ENCODE measurements at places on chromosomes 4 and X. TPM values are rescaled to one million over a fixed set of nuclear protein-coding genes. Genes with fewer than 3 reads are reported as not detected.

DCX gene
- 0.10 TPM for total RNA-seq

MAGEA8 gene
- total RNA-seq, result not detected

COQ2 gene
- 20.1 TPM for total RNA-seq

ATP1B4 gene
- total RNA-seq, result not detected

PABPC1L2A gene
- not detected for total RNA-seq

NPFFR2 gene
- total RNA-seq, result not detected

NDNF gene
- 2.9 TPM for total RNA-seq

DNA sequence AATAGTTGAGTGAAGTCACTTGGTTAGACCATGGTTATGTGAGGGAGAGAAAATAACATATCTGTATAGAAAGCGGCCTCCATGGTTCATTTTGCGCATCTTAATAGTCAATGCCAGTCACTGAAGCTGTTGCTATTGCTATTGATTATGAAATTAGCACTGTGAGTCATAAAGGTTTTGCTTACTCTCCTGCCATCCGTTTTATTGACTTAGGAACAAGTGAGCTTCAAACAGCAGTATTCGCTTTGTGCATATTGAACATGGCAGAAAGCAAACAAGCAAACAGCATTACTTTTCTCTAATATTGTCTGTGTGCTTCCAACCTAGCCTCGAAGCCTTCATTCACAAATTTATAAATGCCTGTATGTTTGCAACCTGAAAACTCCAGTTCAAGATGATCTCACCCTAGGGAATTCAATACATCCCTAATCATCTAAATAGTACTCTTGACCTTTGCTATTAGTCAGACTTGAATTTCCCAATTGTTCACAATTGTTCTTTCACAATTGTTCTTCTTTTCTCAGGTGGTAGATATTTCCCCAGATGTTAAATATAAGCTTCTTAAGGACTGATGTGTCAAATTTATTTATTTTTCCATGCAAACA is 55.9 kb upstream of the GABRA2 start:
- no peak for DNase-seq

GRCh38 chr4:22719218-22719617 is 26.5 kb downstream of the GBA3 start:
- DNase-seq, result no peak

GRCh38 chr4:139961344-139961946 is 192.5 kb downstream of the MAML3 start:
- no peak for DNase-seq

DNA sequence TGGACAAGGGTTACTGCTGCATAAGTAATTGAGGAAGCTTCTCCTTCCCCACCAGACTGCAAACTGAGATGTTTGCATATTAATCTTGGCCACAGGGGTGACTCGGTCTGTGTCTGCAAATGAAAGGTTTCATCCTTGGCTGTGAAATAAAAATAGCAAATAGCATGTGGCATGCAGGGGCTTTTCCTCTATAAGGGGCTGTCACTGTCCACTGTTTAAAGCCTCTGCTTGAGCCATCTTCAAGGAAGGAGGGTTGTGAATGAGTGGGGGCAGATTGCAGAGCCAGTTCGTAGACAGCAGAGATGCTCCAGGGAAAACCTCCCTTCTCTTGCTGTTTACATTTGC is 33.3 kb downstream of the TMSB4X start:
- DNase-seq, result no peak

DNA sequence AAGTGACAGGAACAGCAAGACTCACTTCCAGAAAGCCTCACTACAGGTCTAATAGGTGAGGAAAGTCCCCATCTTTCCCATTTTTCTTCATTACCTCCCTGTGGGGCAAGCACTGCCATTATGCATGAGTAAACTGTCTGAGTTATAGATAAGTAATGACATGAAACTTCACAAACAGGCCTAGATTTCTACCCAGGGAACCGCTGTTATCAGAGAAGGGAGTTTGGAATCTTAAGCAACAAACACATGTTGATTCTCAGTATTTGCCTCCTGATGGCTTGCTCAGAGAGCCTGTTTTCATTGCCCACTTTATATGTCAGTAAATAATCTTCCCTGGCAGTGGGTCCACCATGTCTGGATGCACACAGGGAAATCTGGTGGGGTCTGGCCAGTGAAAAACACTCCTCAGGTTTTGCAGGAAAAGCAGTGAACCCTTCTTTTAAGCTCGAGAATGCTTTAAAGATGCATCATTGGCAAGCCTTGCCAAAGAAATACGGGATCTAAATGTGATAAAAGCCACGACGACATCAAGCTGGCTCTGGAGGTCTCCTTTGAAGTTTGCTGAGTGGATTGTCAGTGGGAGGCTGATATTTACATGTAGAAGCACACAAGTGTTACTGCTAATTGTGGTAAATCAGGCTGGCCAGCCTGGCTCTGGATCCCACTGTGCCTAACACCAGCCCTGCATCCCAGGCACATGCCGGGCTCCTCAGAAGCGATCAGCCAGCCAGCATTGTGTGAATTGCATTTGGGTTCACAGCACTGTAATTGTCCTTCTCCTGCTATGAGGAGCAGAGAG is 25.2 kb downstream of the PDGFRA start:
- DNase-seq, result no peak

DNA sequence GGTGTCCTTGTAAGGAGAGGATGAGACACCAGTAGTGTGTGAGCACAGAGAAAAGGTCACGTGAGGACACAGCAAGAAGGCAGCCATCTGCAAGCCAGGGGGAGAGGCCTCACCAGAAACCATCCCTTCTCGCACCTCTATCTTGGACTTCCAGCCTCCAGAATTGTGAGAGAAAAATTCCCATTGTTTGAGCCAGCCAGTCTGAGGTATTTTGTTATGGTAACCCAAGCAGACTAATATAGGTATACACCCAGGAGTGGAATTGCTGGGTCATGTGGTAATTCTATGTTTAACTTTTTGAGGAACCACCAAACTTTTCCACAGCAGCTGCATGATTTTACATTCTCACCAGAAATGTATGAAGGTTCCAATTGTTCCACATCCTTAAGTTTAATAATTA is 25.6 kb downstream of the ZDHHC9 start:
- no peak for DNase-seq

GRCh38 chr4:10003666-10004065 is 17.6 kb downstream of the SLC2A9 start:
- DNase-seq, result no peak

- DNase-seq, result no peak
Measured at GRCh38 chr4:124940387-124940786, 227.9 kb upstream of the ANKRD50 start.

- no peak for DNase-seq
Measured at GRCh38 chr4:96736352-96736889, 896.5 kb downstream of the PDHA2 start.

DNA sequence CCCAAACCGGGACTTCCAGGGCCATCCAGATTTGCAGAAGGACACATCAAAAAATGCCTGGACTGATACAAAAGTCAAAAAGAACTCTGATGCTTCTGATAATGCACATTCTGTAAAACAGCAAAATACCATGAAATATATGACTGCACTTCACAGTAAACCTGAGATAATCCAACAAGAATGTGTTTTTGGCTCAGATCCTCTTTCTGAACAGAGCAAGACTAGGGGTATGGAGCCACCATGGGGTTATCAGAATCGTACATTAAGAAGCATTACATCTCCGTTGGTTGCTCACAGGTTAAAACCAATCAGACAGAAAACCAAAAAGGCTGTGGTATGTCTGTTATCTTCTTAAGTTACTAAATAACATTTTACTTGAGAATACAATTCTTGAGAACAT is 9.2 kb downstream of the PLK4 start:
- DNase-seq, result no peak

GRCh38 chr4:8940792-8941491 is 69.3 kb upstream of the HMX1 start:
- no peak for DNase-seq

GRCh38 chr4:15234116-15234855 is 193.5 kb upstream of the C1QTNF7 start:
- no peak for DNase-seq

DNA sequence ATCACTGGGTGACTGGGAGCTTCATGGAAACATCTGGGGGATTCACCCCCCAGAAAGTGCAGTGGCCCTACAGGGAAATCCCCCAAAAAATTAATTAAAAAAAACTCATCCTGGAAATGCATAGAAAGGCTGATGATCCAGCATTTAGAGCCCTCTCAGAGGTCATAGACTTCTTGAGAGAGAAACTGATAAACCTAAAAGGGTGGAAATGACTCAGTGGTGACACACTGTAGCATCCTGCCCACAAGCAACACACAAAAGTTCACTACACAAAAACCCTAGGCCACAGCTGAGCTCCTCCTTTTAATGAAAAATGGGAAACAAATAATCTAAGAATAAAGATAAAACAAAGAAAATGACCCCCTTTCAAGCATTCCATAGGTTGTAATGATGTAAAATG is 911.5 kb downstream of the GLUD2 start:
- no peak for DNase-seq

DNA sequence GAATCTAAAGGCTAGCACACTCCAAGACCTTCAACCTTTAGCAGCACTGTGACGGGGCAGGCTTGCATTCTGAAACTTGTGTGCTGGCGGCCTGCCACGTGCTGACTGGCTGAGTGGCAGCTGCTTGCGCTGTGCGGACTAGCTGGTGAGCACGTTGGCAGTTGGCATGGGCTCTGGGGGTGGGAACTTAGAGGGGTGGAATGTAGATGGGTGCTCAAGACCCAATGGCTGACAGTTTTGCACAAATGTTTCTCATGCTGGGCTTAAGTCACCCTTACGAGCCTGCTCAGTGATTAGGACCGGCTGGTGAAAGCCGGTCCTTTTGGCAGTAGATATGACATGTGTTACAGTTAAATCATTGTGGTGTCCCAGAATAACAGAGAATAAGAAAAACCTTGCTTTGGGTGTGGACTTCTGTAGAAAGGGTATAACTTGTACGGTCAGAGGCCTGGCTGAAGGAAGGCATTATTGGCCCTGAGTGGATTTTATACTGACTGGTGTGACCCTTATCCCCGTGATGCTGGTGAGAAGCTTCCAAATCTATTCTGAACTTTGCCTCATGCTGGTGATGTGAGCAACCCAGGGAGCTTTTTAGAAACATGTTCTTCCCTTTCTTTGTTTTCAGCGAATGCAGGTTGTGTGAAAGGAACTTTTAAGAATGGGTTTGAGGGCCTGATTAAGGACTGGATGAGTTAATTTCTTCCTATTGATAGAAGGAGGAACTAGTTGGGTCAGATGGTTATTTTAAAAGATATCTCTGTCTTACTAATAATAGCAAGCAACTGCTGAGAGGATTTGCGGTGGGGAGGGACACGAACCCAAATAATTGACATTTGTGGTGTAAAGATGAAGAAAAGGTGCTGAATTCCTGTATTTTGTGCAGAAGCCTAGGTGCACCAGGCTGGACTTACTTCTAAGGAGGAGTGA is 107.4 kb upstream of the SLC4A4 start:
- peak; percentile 89 for DNase-seq

- no peak for DNase-seq
Measured at GRCh38 chr4:61296144-61296543, 96.0 kb downstream of the ADGRL3 start.

DNA sequence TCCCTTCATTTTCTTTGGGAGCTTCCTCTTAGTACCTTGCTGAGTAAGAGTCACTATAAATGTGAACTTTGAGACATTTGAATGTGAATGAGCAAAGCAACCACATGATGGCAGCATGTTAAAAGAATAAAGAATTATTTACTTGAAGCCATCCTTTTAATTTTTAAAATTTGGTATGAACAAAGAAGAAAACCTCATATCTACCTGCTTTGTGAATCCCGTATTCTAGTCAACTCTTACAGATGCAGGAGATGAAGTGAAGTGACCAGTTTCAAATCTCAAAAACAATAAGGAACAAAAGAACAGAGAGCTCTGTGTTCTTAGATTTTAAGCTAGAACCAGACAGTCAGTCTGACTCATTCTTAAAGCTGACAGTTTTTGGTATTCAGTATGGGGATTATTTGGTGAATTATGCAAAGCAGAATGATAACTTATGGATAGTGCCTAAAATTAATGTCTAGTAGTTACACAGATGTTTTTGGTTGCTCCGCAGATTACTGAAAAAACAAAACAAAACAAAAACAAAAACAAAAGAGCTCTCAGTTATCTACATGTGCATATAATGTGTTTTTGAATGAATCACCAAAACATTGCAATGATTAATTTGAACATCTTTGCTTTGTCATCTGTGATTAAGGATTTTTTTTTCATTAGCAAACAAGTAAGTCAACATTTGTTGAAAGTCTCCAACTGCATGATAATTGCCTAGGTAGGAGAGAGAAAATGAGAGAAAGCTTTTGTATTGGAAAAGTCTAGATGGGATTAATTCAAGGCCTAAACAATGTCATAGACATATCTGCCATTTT is 48.2 kb upstream of the H2AZ1 start:
- DNase-seq, result no peak

DNA sequence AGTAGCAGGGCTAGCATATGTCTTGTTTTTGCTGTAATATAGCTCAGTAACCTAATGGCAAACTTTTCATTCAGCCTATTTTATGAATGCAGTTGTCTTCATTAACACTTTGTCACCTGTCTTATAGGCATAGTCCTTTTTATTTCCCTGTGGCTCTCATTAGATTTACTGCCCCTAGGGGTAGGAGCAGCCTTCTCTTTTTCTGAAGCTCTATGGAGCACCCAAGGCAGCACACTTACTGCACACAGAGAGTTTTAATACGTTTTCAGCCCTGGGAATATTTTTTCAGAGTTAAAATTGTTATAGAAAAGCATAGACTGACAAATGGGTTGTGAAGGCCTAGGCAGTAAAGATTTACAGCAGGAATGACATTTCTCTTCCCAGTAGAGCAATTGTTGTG is 406.8 kb downstream of the TMA16 start:
- DNase-seq, result no peak

- no peak for DNase-seq
Measured at GRCh38 chrX:112867570-112867969, 26.9 kb upstream of the AMOT start.

DNA sequence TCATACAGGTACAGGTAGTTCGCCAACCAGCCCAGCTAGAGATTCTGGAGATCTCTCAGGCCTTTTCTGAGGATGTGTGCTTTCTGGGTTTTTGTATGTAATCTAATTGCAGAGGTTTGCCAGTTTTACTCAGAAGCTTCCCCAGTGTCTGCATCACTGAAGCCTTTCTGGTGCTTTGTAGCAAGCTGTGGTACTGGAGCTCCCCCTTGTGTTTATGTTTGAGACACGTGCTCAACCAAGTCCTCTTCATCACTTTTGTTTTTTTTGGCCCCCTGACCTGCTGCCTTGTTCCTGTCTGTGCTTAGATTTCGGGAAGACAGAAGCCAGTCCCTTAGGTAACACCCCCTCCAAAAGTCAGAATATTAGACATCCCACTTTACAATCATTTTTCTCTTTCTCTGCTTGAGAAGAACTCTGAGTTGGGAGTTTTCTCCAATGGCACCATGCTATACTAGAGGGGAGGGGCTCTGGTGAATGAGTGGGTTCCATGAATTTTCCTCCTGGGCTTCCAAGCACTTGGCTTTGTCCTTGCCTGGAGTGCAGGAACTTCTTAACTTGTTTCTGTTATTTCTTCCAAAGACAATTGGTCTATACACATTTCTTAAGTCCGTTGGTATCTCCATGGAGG is 128.4 kb upstream of the TBC1D9 start:
- DNase-seq, result no peak

GRCh38 chr4:702618-703048 is 3.0 kb upstream of the PCGF3 start:
- DNase-seq, result no peak

- DNase-seq, result no peak
Measured at GRCh38 chr4:119244832-119245231, 32.3 kb downstream of the USP53 start.

All from lower leg skin (tissue), 4 donors.